ENCODE measurements at places on chromosomes 7 and 10.

DNA sequence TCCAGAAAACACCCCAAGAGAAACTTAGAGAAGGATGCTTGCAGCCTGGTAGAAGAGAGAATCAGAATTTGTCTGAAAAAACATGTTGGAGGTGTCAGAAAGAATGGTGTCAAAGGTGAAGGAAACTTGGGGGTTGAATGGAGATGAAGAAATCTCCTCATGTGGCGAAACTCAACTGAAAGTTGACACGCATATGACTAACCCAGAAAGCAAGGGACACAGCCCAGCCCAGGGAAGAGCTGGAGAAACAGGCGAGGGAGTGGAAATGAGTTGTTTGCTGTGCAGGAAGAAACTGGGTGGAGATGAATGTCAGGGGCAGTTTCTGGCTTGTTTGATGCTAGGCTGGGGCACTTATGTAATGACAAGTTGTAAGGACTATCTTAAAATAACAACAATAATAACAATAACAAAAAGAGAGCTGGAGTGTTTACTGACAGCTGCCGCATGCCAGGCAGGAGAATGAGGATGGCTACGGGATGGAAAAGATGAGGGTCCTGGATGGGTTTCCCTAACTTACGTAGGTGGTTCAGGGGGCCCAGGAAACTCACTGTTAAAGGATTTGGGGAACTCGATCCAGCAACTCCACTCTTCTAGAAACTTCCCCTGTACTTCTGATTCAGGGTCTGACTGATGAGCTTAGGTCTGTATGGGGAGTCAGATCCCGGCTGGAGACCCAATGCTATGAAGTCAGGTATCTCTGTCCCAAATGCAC is 57.4 kb downstream of the MAP3K8 start:
- DNase-seq, result no peak

- no peak for DNase-seq
Observed at GRCh38 chr7:70426249-70426880, 705.6 kb upstream of the GALNT17 start.

GRCh38 chr7:19665399-19666008 is 43.3 kb downstream of the POLR1F start:
- DNase-seq, result no peak

GRCh38 chr10:99085358-99085757 is 150.3 kb downstream of the HPSE2 start:
- DNase-seq, result no peak

DNA sequence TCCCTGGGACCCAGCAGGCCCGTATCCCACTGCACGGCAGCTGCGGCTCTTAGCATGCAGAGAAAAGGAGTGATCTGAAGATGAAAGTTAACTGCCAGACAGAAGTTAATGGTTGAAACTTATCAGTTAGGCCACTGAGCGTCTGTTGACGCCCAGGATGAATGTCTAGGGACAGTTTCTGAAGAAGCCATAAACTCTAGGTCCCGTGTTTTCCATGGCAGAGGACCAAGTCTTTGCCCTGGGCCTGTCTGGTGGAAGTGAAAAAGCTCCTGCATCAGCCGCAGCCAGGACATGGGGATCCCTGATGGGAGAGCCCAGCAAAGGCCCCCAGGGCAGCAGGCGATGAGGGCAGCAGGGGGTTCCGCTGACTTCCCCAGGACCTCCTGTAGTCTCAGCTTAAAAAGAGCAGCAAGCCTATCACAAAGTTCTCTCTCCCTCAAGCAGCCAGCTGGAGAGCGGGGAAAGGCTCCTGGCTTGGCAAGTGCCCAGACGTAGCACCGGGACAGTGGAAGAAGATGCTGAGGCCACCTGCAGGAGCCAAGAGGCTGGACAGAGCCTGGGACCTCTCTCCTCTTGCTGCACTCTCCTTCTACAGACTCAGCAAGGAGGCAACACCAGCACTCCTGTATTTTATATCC is 79.6 kb downstream of the TNS3 start:
- DNase-seq, result no peak

DNA sequence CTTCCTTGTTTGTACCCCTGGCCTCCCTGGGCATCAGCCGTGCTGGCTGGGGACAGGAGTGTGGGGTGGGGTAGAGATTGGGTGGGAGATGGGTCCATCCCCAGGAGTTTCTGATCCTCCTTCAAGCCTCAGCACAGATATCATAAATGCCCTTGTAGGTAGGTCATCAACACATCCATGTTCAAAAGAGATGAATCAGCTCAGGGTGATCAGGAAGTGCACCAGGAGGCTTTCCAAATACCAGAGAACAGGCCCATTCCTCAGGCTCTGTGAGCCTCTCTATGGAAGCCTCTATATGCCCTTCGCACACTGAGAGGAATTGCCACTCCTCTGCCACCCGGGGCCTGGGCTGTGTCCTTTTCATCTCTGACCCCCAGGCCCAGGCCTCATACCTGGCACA is 31.9 kb upstream of the ADCYAP1R1 start:
- no peak for DNase-seq

- no peak for DNase-seq
Observed at GRCh38 chr7:100735730-100736129, 2.3 kb downstream of the ZAN start.

- no peak for DNase-seq
Observed at GRCh38 chr7:14978687-14979086, 76.1 kb upstream of the DGKB start.

DNA sequence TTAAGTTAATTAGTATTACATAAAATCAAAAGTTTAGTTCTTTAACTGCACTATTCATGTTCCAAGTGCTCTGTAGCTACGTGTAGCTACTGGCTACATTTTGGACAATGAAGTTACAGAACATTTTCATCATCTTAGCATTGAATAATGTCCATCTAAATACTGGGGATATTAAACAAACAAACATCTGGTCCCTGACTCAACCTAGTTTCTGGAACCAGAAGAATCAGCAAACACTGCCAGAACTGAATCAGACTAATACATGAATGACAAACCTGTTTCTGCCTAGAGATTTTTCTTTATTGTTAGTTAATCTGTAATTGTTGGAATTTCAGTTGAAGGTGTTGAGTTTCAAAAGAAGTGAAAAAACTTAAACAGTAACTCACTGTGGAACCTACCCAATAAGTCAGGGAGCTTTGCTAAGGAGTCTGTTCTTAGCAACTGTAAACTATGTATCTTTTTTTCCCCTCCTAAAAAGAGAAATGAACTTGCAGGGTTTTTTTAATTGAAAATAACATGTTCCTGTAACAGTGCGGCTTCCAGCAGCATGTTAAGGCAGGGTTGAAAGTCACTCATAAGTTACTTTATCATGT is 58.3 kb downstream of the CDK13 start:
- DNase-seq, result no peak

- DNase-seq, result no peak
Observed at GRCh38 chr7:42380401-42380800, 143.4 kb upstream of the GLI3 start.

DNA sequence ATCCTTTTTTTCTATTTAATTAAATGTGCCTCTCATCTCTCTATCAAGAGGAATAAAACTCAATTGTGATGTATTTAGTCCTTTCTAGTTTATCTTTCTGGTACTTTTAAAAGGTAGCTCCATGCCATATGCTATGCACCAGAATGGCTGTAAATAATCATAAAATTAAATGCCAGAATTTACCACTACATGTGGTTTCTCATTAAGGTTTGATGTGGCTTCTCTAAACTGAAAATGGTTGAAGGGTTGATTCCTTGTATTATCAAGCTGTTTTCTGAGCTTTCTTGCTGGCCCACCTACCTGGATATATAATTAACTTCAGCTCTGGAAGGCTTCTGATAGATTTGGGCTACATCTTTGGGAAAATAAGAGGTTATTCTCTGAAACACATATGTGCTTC is 171.9 kb upstream of the RHOBTB1 start:
- DNase-seq, result no peak

DNA sequence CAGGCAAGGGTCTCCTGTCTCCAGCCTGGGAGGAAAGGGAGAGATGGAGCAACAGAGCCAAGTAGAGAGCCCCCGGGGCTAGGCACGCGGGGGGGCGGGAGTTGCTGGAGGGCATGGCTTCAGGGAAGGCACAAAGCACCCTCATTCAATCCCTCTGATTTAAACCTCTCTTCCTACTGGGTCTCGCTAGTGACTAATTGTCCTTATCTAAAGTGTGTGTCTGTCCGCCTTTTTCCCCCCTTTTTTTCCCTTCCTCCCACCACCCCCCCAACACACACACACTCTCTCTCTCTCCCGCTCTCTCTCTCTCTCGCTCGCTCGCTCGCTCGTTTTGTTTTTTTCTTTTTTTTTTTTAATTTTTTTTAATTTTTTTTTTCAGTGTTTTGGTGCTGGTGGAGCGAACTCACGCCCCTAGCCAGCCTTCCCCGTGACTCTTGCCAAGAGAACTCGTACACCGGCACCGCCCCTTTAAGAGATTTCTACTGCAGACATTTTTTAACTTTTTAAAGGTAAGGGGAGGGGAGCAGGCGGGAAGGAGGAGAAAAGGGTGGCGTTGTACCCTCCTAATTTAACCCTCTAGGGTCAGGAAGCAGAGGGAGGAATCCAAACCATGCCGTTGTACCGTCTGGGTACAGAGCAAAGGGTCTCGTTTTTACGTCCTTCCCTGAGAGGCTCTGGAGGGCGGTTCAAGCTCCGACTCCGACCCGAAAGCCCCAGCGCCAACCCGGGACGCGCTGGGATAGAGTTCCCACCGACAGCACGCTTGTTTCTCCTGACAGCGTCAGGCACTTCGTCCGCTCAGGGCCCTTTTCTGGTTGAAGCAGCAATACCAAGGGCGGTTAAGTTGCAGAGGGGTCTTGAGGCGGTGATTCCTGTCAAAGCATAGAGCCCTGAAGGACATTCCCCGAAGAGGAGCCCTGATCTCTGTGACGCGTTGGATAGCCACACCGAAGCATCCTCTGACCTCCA is at the start of gene HPSE2:
TSS of gene HPSE2 (minus strand) at position 195 of the 969 bp plus-strand sequence.
- DNase-seq, result no peak

GRCh38 chr7:55980266-55980665 is 15.9 kb downstream of the NIPSNAP2 start:
- no peak for DNase-seq

GRCh38 chr10:117609095-117609795 is 66.7 kb downstream of the EMX2 start:
- DNase-seq, result no peak

GRCh38 chr7:108268200-108268820 is 138.1 kb upstream of the LAMB4 start:
- DNase-seq, result no peak

DNA sequence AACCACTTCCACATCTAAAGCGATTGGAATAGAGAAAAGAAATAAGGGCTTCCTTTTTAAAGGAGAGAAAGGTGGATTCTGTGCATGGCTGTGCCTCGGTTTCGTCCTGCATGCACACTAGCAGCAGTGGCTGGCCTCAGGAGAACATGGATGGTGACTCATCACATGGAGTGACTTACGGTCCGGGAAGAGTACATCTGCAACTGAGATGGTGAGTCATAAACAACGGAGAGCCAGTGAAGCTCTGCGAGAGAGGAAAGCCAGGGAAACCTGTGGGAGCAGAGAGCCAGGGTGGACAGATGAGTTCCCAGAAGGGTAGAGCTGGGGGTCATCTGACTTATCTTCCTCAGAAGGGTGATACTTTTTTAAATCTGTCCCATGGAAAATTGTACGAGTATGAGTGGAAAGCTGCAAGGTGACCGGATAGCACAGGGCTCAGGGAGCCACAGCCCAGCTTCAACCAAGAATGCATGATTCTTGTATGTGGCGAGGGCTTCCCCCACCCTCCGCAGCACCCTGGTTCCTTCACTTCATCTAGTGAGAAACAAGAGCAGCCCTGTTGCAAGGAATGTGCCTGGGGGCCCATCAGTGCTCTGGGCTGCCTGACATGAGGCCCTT is 259.1 kb downstream of the KLF6 start:
- no peak for DNase-seq

DNA sequence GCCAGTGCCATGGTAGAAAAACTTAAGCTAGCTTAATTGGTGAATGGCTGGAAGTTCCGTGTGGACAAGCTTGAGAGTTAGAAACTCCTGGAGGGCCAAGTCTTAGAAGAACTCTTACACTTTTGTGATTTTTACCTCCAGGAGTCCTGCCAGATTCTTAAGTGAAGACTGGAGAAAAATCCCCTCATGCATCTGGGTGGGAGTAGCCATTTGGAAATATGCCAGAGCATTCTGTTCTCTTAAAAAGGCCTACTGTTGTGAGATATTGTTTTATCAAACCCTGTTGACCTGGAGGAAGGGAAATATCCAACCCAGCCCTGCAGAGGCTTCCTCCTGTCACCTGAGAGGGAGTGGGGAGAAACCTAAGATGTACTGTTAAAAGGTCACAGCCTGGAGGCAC is 17.6 kb upstream of the MCM10 start:
- DNase-seq, result no peak

GRCh38 chr10:24350070-24350921 is 141.4 kb downstream of the KIAA1217 start:
- no peak for DNase-seq

DNA sequence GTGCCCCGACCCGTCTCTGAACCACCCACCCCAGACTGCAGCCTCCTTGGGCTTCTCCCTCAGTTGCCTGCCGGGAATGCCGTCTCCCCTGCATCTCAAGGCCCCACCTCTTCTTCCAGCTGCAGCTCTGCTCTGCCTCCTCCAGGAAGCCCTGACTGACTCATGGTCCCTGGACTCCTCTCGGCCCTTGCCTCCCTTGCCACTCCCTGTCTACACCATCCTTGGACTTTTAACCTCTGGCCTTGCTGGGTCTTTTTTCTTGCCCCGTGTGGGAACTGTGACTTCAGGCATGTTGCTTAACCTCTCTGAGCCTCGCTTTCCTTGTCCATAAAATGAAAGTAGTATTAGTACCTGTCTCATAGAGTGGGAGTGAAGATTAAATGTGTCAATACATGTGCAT is 56.3 kb downstream of the C10orf105 start:
- no peak for DNase-seq

DNA sequence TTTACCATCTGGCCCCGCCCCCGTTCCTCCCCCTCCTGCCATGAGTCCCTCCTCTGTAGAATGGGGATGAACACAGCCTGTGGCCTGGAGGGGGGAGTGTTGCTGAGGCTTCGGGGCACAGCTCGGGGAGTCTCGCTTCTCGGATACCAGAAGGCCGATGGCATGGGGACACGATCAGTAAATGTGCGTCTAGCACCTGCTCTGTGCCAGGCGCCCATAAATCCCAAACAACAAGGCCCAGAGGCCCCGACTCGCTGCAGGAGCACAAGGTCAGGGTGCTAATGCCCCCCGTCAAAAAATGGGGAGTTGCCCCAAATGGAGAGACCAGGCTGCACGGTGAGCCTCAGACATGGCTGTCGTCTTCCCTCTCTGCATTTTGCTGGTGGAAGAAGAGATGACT is 40.7 kb downstream of the JAKMIP3 start:
- DNase-seq, result no peak

DNA sequence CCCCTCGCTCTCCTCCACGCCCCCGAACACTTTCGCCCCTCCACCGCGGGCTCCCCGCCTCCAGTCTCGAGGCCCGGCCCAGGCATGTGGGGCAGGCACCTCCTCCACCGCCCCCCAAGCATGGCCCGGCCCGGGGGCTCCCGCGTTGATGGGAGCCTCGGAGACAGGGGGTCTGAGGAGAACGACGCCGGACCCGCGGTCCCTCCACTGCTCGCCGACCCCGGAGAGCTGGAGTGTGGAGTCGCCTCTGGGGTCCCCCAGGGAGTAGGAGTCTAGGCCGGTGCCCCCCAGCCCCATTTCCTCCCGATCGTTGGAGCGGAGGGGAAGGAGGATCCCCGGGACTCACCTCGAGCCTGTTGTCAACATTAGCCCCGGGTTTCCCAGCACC is 206 bp downstream of the UPF2 start:
- peak; percentile 54 for DNase-seq

GRCh38 chr10:133611079-133611478 is 15.5 kb downstream of the FRG2B start:
- no peak for DNase-seq

- DNase-seq, result no peak
Observed at GRCh38 chr10:21171197-21171935, 274.3 kb upstream of the NEBL start.

- no peak for DNase-seq
Observed at GRCh38 chr10:124007102-124007772, 86.2 kb downstream of the CHST15 start.

GRCh38 chr7:82449910-82450309 is 6.3 kb upstream of the CACNA2D1 start:
- no peak for DNase-seq
